Activated CD4-positive, alpha-beta memory T cell treated with anti-CD3 and anti-CD28 coated beads, Interleukin-2, amount 10 ng/mL, durations not matched to agents 7 days and 5 days (primary cell): ENCODE measurements at places on chromosomes 3 and 15. TPM values are rescaled to one million over a fixed set of nuclear protein-coding genes. Genes with fewer than 3 reads are reported as not detected.

DNA sequence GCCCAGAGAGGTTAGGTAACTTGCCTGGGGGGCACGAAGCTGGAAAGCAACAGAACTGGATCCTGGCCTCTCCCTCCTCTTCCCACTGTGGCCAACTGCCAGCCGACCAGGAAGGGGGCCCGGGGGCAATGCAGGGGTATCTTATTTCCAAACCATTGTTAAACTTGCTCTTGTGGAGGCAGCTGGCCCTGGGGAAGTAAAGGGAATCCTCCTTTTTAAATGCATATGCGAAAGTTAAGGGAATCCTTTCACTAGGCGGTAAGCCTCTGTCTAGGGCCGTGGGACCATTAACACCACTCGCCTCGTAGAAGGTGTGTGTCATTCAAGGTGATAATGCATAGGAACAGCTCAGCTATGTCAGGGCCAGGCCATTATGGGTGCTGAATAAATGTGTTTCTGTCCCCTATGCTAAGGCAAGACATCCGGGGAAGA lies 68.6 kb downstream of the ST6GAL1 start:
- DNase-seq, result no peak

DNA sequence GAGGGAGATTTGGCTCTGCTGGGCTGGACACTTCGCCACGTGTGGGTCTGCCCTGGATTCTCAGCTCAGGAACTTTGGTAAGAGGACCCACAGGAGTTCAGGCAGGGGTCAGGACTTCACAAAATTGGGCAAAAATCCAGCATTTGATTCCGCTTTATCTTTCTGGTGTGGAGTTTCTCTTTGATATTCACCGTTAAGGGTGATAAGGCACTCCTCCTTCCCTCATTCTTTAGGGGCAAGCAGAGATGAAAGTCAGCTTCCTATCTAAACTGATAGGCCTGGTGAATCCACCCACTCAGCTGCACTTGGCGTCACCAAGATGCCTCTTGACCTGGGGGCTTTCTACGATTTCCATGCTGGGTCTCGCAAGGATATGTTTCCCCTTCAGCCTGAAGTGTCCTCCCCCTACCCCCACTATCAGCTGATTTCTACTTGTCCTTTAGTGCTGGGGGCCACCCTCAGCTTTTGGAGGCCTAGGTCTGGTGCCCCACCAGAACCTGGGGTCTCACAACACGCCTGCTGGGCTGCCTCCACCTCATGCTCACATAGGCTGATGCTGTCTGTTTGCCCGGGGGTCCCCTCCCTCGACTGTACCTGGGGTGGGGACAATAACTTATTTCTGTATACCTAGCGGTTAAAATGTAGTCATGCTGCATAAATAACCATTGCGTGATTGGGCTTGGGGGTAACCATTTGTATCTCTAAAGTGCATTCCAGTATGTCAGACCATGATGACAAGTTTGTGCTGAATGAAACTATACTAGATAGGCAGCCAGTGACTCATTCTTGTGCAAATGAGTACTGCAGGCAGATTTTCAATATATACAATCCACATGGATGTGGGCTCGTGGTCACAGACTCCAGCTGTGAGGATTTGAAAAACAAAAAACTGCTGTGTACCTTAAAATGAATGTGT lies 248.3 kb downstream of the ADAMTS17 start:
- DNase-seq, result no peak

- no peak for DNase-seq
Measured at GRCh38 chr3:183195266-183195665, 32.7 kb upstream of the LAMP3 start.

MORC1 gene
- not detected for total RNA-seq

GRCh38 chr3:51478630-51479029 lies 21.2 kb downstream of the DCAF1 start:
- DNase-seq, result no peak

DNA sequence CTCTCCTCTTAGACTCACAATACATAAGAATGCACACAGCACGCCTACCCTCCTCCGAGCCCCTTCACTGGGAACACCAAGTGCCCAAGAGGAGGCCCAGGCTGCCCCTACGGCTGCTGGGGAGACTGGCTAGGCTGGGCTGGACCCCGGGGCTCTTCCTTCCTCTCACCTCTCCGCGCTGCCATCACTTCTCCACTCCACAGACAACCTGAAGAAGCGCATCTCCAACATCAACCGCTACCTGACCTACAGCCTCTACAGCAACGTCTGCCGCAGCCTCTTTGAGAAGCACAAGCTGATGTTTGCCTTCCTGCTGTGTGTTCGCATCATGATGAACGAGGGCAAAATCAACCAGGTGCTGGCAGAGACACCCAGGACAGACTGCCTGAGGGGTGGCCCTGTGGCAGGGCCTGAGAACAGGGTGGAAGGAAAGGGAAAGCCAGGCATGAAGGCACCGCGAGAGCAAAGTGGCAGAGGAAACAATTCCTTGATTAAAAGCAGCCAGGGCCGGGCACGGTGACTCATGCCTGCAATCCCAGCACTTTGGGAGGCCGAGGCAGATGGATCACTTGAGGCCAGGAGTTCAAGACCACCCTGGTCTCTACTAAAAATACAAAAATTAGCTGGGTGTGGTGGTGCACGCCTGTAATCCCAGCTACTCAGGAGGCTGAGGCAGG lies 51.6 kb downstream of the SEMA3G start:
- DNase-seq, result no peak

GRCh38 chr3:39262846-39263245 lies 17.0 kb downstream of the CX3CR1 start:
- DNase-seq, result no peak

HIGD2B gene
- not detected for total RNA-seq

GRCh38 chr15:62606376-62607113 lies 436.0 kb upstream of the TPM1 start:
- DNase-seq, result no peak

DNA sequence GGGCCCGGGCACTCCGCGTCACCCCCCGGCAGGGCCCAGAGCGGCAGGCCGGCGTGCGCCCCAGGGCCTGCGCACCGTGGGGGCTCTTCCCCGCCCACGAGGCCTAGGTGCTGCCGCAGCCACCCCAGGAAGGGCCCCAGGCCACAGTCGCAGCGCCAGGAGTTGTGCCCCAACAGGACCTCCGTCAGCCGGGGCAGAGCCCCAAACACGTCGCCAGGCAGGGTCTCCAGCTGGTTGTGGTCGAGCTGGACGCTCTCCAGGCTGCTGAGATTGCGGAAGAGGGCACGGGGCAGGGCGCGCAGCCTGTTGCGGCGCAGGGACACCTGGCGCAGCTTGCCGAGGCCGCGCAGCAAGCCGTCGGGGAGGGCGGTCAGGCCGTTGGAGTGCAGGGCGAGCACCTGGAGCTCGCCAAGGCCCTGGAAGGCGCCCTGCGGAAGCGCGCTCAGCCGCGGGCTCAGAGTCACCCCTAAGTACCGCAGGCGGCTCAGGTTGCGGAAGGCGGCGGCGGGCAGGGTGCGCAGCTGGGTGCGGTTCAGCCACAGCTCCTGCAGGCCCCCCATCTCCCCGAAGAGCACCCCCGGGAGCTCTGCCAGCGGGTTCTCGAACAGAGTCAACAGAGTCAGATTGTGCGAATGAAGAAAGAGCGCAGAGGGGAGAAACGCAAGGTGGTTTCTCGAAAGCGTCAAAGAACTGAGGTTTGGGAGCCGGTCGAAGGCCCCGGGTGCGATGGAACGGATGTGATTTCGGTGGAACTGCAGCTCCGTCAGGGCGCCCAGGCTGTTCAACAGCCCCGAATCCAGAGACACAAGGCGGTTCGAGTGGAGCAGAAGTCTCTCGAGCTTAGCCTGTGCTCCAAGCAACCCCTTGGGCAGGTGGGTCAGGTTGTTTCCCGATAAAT lies 2.0 kb downstream of the GP5 start:
- peak; percentile 58 for DNase-seq

- no peak for DNase-seq
Measured at GRCh38 chr15:41821831-41822230, 6.1 kb upstream of the JMJD7 start.

CHP1 gene
- total RNA-seq, result 68.9 TPM

ZNF35 gene
- 3.5 TPM for total RNA-seq

GRCh38 chr15:55202206-55202605 lies 5.5 kb upstream of the RSL24D1 start:
- no peak for DNase-seq

- no peak for DNase-seq
Measured at GRCh38 chr3:124609402-124609801, 120.8 kb upstream of the UMPS start.

SLITRK3 gene
- total RNA-seq, result not detected

DNA sequence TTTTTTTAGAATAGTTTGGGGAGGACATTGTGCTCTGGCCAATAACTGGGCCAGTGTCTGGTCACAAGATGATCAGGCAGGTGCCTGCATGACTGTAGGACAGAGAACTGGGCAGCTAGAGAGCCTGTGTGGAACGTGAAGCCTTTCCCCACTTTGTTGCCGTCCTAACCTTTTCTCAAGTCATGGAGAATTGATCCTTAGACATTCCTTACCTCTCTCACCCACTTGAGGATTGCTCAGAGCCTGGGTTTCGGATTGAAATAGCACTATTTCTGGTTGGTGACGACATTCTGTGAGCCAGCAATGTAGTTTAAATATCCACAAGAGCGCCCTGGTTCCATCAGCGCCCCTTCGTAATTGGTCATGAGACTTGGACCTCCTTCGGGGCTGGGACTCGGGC lies 138.4 kb downstream of the IGF1R start:
- no peak for DNase-seq

- DNase-seq, result no peak
Measured at GRCh38 chr3:61750766-61751165, 189.4 kb downstream of the PTPRG start.

DNA sequence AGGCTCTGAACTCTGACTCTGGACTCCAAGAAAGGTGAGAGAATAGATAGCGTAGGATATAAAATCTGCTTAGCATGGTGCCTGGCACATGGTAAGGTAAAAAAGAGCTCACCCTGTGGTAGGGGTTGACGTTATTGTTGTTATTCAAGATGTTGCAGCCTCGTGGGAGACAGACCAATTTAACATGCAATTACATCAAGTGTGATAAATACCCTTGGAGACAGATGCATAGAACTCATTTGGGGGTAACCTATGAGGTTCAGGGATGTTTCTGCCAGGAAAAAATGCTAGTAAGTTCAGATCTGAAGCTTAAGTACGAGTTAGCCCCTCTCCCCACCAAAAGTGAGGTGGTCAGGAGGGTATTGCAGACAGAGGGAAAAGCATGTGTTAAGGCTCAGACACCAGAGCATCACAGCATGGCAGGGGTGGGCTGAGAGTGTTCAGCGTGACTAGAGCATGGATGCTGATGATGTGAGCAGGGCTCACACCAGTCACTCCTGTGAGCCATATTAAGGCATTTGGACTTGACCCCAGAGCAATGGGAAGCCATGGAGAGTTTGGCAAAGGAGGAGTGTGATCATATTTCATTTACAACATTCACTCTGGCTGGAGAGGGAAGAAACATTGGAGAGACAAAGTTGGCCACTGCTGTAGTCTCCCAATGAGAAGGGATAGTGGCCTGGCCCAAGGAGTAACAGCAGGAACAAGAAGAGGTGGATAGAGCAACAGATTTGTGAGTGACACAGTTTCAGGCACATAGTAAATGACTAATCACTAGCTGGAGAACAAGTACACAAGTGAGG lies 181.0 kb downstream of the UACA start:
- DNase-seq, result no peak

- no peak for DNase-seq
Measured at GRCh38 chr15:36898536-36899126, 201.7 kb downstream of the MEIS2 start.

LRRC31 gene
- not detected for total RNA-seq

GRCh38 chr3:54670201-54671000 lies 257.5 kb downstream of the LRTM1 start:
- no peak for DNase-seq

PPM1M gene
- total RNA-seq, result 124 TPM

DNA sequence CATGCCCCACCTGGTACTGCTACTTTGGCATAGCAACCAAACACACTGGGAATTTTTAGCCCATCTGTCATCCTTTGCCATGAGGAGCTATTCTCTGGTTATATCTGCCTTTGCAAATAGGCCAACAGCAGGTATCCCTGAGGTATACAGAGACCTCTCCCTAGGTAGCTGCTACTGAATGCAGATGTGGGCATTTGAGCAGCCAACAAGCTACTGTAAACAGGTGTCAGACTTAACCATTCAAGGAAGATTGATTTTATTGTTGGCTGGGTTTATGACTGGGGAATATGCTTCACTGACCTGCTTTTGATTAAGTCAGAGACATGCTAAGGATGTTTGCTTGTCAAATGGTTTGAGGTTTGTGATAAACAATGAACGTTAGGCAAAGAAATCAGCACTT lies 183.2 kb downstream of the OXSM start:
- no peak for DNase-seq

FAM107A gene
- total RNA-seq, result not detected

- DNase-seq, result no peak
Measured at GRCh38 chr3:47685037-47685436, 96.7 kb downstream of the SMARCC1 start.

DUOX1 gene
- total RNA-seq, result 0.08 TPM

DNA sequence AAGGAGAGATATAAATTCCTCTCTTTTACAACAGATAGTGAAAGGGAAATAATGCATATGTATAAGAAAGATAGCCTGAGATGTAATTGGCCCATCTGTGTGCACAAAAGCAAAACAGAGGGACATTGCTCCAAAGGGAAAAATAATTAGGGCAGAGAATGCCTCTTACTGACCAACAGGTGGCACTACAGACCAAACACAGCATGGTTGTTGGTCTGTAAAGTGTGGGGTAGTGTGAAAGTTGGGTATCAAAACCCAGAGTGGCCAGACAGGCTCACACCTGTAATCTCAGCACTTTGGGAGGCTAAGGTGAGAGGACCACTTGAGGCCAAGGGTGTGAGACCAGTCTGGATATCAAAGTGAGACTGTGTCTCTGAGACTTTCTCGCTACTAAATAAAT lies 4.5 kb upstream of the TLNRD1 start:
- DNase-seq, result peak; percentile 32

DNA sequence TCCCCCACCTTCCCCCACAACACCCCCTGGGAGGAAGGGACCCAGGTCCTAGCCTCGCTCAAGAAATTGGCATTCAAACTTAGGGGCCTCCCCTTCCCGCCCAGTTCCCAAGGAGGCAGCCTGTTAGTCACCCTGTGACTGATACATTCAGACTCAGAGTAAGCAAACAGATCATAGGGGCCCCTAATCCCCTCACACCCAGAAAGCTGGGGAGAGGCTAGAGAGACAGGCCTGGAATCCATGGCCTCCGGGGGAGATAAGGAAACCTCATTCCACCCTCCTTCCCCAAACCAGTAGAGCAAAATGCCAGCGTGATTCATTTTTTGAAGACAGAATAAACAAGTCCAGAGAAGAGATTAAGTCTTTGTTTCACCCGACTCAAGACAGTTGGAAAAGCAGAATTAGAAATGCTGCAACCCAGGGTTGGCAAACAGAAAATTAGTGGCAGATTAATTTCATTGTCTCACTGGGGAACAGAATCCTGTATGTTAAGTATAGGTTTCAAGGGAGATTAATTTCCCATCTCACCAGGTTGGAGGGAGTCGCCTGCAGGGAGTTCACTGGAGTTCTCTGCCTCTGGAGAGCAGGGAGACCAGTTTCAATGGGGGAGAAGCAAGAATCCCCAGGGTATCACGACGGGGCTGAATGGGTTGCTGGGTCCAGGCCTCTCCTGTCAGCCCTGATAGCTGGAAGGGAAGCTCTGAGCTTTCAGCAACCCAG lies 268.3 kb downstream of the UACA start:
- no peak for DNase-seq
